PC-9 (cell line): ENCODE measurements at places on chromosomes 2 and 18. TPM values are rescaled to one million over a fixed set of nuclear protein-coding genes. Genes with fewer than 3 reads are reported as not detected.

PROKR1 gene
- not detected in 2 replicates for total RNA-seq

MBD2 gene
- total RNA-seq, result 72.0 and 80.9 TPM in 2 replicates

- DNase-seq, result no peak
Measured at GRCh38 chr18:79424880-79425568, 29.3 kb downstream of the NFATC1 start.

SERPINB10 gene
- not detected in 2 replicates for total RNA-seq

GRCh38 chr2:114128263-114128662, 238.4 kb downstream of the ACTR3 start:
- DNase-seq, result no peak

DNA sequence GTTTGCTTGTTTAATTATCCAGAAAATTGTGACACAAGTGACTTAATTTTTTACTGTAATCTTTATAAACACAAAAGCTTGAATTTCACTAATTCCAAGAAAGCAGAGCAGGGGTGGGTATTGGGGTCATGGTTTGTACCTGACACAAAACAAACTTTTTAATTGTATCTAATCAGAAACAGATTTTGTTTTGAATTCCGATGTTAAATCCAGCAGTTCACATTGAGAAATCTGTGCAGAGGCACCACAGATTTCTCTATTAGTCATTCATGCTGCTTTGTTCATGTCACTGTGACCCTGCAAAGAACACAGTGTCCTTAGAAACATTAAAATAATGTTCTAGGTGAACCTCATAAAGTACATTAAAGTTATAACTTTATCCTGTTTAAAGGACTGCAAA, 443.4 kb downstream of the NYAP2 start:
- DNase-seq, result no peak

BCL2 gene
- 2.0 TPM in 2 replicates for total RNA-seq

LTBP1 gene
- 10.3 and 10.4 TPM in 2 replicates for total RNA-seq

DNA sequence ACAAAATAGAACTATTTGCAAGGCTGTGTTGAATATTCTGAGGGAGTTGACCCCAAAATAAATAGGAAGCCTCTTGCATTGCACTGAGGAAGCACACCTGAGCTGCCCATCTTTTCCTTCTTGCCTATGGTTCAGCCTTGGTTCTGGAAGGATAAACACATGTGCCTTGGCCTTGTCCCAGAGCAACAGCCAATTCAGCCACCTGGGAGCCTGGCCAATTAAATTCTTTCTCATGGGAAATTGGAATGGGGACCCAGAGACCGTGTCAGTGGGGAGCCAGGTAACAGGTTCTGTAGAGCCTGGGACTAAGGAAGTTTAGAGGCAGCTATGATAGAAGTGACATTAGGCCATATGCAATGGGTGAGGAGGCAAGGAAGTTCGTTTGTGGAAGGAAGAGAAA, 99.6 kb downstream of the KLF7 start:
- DNase-seq, result no peak

SAG gene
- not detected in 2 replicates for total RNA-seq

DNA sequence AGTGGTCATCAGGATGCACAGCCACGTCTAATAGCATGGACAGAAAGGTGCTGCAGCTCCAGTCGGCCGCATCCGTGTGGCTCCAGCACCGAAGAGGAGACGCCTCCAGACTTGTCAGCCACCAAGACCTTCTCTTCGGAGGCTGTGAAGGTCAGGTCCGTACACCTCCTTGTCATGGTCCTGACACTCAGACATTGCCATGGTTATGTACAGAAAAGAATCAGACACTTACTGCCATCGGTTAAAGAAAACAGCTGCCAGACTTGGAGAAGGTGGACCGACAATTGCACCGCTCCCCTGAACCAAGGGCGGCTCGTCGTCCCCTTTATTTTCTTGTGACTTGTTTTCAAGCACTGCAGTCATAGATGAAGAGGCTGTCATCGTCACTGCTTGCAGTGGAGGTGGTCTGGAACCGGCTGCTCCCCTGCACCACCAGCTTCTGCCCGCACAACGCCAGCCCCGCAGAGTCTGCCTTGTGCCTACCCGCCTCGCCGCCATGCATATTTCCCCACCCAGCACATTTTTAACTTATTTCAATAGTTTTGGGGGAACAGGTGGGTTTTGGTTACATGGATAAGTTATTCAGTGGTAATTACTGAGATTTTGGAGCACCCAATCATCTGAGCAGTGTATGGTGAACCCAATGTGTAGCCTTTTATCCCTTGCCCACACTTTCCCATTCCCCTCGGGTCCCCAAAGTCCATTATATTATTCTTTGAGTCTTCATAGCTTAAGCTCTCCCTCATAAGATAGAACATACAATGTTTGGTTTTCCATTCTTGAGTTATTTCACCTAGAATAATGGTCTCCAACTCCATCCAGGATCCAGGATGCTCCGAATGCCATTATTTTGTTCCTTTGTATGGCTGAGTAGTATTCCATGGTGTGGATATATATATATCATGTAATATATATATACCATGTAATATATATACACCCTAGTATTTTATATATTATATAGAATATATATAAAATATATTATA, 18.1 kb downstream of the FBXO48 start:
- DNase-seq, result no peak

GRCh38 chr2:86552889-86553288, 10.4 kb downstream of the CHMP3 start:
- DNase-seq, result no peak

DNA sequence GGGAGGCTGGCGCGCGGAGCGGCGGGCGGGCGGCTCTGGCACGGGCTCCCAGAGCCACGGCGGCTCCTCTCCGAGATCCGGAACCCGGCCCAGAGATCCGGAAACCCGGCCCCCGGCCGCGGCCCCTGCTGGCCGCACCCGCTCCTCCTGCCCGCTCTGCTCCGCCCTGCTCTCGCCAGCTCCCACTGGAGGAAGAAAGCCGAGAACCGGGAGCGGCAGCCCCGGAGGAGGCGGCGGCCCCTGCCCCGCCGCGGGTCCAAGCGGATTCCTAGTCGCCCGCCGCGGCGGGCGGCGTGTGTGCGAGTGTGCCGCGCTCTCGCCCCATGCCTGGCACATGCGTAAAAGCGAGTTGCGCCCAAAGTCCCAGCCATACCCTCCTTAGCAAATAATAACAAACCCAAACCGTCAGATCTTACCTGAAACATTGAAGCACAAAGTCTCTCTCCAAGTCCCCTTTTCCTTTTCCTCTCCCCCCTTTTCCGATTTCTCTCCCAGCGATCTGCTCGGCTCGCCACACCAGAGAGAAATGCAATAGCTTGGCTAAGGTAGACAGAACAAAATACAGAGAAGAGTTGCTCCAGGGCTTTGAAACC, 108.7 kb upstream of the KCTD1 start:
- peak; percentile 62 for DNase-seq

SOX11 gene
- not detected in 2 replicates for total RNA-seq

IL36G gene
- not detected in 2 replicates for total RNA-seq

GRCh38 chr2:149002891-149003740, 35.4 kb upstream of the LYPD6B start:
- no peak for DNase-seq

DNA sequence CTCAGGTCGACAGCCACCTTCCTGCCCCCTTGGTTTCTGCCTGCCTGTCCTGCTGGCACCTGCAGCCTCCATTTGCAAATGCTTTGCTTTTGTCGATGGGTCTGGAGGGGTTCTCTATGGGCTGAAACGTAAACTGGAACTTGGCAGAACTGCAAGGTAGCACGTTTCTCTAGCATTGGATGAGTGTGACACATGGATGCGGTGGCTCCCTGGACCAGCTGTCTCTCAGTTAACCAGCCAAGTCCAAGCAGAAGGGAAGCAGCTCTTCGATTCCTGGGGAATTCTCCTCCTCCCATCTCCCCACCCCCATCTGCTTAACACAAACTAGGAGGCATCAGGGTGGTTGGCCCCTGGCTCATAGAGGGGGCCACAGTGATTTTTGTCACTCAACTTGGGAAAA, 57.3 kb downstream of the ITGB1BP1 start:
- DNase-seq, result no peak

DNA sequence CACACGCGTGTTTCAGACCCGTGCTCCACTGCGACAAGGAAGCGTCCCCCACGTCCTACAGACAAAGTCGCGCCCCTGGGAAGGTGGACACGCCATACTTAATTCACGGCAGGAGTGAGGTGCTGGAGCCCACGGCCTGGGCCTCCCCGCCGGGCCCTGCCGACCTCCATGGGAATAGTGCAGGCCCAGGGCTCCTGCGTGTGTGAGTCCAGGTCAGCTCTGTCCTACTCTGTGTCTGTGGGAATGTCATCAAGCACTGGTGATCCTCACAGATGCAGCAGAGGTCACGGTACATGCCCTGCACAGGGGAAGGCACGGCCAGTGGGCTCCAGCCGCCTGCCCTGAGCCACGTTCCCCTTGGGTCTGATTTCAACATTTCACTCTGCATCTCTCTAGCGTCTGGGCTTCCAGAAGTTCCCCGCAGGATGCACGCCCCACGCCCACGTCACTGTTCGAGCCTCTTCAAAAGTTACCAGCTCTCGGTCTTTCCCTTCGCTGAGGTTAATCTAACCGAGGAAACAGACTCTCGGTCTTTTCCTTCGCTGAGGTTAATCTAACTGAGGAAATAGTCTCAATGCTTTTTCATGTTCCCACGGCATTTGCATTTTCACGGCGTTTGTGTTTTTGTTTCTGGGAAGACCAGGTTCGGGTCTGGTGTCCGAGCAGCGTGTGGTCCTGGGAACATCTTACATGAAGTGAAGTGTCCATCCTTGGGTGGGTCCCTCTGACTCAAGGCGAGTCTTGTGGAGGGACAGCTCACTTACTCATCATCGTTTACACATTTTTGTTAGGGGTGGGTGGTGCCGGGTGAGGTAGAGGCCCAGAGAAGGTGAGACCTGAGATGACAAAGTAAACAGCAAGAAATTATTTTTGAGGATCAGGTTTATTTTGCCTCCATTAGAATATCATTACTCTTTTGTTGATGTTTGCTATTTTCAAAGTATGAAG, 157.3 kb upstream of the ALKAL2 start:
- peak; percentile 11 for DNase-seq

CACNB4 gene
- total RNA-seq, result 0.73 and 0.98 TPM in 2 replicates

GRCh38 chr2:239307221-239307569, 93.6 kb downstream of the HDAC4 start:
- no peak for DNase-seq

ALK gene
- not detected in 2 replicates for total RNA-seq

RAB6D gene
- total RNA-seq, result not detected in 2 replicates

DNA sequence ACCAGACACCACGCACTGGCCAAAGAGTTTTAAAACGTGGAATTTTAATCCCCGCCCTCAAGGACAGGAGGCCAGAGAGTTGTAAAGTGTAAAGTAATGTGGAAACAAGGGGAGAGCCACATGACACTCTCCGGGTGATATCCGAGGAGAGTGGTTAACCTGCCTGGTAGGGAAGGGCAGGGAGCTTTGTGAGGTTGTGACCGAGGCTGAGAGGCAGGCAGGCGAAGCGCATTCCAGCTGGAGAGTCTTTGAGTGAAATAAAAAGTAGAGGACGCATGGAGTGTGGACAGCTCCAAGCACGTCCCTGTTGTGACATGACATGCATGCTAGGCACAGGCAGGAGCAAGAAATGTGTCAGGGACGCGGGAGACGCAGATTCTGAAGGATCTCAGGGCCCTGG, 539.5 kb downstream of the RNF144A start:
- DNase-seq, result no peak

DNA sequence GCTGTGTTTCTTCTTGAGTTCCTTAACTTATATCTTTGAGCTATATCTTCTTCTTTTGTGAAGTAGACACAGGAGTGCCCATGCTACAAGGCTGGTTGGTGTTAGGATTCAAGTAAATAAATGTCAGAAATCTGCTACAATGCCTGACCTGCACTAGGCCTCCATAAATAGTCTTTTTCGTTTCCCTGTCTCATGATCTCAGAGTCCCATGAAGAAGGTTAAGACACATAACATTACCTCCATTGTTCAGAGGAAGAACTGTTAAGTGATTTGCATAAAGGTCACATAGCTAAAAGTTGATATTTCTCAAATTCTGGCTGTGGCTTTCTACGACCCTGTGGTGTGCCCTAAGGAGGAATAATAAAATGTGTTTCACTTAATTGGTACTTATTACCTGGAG, 228.4 kb downstream of the KCNS3 start:
- DNase-seq, result no peak

FAM98A gene
- 24.8 and 33.7 TPM in 2 replicates for total RNA-seq

DNA sequence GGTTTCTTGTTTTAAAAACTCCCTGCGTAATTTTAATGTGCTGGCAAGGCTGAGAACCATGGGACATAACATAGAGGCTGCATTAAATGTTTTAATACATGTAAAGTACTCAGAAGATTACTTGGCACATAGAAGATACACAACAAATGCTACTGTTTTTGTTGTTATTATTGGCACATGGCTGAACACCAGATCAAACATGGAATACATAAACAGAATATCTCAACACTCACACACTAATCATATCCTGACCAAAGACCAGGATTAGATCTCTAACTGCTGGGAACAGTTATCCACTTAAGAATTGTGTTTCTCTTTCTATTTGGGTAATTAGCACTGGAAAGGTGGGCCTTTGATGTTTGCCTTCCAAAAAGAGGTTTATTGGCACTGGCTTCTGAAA, 69.3 kb downstream of the KCNE4 start:
- DNase-seq, result no peak

- DNase-seq, result no peak
Measured at GRCh38 chr2:180227461-180227860, 220.4 kb upstream of the CWC22 start.

DNA sequence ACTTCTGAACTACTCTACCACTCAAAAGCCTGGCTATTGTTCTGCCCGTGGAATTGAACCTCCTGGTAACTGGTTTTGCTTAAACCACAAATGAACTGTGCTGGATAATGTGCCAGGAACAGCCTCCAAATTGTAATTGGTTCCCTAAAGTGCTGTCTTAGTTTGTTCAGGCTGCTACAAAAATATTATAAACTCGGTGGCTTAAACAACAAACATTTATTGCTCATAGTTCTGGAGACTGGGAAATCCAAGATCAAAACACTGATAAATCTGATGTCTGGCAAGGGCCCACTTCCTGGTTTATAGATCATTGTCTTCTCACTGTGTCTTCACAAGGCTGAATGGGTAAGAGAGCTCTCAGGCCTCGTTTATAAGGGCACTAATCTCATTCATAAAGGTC, 149.2 kb upstream of the NCKAP5 start:
- DNase-seq, result no peak

GRCh38 chr2:209095432-209095831, 328.4 kb upstream of the MAP2 start:
- no peak for DNase-seq

LRRC30 gene
- not detected in 2 replicates for total RNA-seq

DNA sequence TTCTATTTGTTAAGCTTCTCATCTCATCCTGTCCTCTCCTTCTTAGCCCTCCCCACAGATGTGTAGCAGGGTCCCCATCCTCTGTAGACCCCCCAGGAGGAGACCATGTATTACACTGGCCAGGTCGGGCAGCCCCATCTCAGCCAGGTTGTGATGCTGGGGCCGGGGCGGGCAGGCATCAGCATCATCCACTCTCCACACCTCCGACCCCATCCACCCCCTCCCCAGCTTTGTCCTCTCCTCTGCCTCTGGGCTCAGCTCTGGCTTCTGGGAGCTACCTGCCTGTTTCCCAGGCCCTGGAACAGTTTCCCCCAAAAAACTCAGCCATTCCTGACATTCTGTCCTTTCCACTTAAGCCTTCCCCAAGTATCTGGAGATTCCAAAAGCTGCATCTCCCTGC, 49.2 kb downstream of the GBX2 start:
- no peak for DNase-seq

GRCh38 chr18:78875016-78875777, 104.4 kb upstream of the SALL3 start:
- peak; percentile 5 for DNase-seq

ERBB4 gene
- total RNA-seq, result not detected in 2 replicates
